ENCODE measurements at places on chromosomes 5 and 9.

DNA sequence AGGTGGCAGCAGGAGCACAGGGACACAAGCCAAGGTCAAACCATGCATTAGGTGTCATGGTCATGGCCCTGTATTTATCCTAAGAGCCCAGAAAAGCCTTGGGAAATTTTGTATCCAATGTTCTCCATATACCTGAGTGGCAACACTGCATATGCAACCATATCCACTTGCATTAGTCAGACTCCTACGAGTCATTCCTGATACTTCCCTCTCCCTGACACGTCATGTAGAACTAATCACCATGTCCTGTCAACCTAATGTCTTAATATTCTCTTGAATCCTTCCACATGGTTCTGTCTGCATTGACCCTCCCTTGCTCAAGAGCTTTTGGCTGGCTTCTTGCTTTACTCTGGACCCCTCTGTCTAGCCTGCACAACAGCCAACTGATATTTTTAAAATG, 9.4 kb downstream of the SCGB3A2 start:
- no peak for DNase-seq

- DNase-seq = no peak
Observed at GRCh38 chr5:172412724-172413286, 41.5 kb downstream of the SH3PXD2B start.

DNA sequence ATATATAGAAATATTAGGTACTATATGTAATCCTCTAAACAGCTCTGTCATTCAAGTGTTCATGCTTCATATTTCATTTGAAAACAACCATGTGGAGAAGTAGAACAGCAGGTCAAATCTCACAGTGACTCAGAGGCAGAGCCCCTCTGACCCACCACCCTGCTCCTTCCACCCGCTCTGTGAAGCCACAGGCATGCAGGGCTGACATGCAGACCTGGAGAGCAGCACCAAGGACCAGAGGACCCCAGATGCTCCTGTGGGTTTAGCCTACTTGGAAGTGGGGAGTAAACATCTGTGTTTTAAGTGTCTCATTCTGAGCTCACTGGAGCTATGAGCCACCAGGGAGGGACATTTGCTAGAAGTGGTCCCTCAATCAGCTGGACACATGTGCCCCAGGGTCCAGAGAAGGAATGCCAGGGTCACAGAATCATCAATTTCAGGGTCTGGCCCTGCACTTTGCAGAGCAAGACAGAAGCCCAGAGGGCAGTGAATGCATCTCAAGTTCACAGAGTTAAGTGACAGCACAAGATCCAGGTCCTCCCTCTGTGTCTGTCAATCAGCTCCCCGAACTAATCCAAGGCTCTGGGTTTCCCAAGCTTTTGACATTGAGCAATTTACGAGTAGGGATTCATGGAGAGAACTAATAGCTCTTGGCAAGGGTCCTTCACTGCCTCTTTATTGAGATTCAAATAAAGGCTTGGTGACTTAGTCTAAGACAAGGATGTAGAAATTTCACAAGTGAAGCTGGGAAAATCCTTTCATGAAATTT, 441.1 kb downstream of the SEMA5A start:
- DNase-seq = no peak

DNA sequence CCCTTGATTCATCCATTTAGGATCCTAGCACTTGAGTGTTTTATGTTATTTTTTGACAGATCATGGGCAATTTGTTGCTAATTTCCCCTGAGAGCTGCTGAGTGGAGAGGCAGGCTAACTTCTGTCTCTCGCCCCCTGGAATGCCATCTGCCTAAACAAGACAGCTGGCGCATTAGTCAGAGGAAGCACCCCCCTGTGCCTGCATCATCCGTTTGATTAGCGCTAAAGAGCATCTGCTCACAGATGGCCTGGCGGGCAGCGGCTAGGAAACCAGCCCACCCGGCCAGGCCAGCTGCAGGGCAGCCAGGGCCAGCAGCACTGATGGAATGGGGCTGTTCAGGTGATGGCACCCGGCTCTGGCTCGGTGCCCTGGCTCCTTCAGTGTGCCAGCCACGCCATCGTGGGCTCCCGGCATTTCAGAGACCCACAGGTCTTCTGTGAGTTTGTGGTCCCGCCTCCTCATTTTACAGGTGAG, 22.9 kb upstream of the ASS1 start:
- DNase-seq = no peak

- no peak for DNase-seq
Observed at GRCh38 chr5:35484241-35484640, 133.4 kb upstream of the SPEF2 start.

DNA sequence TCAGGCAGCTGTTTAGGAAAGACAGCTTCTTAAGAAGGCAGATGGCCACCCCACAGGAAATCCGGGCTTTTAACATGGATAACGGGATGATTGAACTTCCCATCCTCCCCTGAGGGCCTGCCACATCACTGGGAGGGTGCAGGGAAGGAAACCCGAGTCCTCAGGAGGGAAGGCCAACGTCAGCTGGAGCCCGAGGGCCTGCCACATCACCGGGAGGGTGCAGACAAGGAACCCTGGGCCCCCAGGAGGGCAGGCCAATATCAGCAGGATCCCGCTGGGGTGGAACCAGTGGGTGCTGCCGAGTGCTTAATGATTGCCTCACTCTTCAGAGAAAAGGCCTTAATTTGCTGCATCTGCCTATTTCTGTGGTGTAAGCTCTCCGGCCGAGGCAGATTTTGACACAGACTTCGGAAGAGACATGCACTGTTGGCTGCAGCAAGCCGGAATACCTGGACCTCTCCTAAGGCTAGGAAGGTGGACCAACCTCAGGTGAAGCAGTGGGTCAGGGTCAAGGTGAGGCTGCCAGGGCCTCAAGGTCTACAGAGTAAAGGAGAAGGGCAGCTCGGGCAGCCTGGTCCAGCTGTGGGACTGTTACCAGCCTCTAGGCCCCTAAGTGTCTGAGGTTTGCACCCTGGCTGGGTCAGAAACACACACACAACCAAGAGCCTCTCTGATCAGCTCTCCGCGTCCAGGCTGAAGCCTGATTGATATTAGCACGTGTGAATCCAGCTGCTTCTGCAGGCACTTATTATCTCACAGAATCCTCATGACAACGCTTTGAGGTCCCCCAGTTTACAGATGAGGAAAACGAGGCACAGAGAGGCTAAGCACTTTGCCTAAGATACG, 14.8 kb upstream of the COL5A1 start:
- DNase-seq = no peak

GRCh38 chr5:142151436-142152383, 43.1 kb downstream of the NDFIP1 start:
- DNase-seq = peak; percentile 48

- no peak for DNase-seq
Observed at GRCh38 chr5:96823900-96824380, 16.2 kb upstream of the ERAP1 start.

GRCh38 chr5:176352116-176352878, 9.3 kb downstream of the KIAA1191 start:
- DNase-seq = no peak

GRCh38 chr5:3376611-3377010, 219.0 kb upstream of the IRX1 start:
- DNase-seq = no peak

GRCh38 chr5:16178745-16179372, 732 bp downstream of the MARCHF11 start:
- peak; percentile 6 for DNase-seq

DNA sequence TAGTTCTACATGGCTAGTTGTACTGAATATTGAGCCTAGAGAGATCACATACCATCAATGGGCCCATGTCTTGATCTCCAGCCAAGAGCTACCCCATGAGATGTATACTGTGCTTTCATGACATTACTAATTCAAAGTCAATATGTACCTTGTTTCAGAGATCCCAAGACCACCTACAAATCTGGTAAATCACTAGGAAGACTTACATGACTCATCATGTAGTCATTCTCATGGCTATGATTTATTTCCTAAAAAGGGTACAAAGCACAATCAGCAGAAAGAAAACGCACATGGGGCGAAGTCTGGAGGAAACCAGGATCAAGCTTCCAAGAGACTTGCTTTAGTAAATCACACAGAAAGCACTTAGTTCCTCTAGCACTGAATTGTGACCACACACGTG, 103.0 kb downstream of the PCSK5 start:
- no peak for DNase-seq

Measured in activated T-cell treated with anti-CD3 and anti-CD28 coated beads for 1 hour (primary cell).